ENCODE measurements at places on chromosomes 2 and 18.

GRCh38 chr2:74915743-74916142 lies 42.7 kb upstream of the POLE4 start:
- DNase-seq, result no peak

DNA sequence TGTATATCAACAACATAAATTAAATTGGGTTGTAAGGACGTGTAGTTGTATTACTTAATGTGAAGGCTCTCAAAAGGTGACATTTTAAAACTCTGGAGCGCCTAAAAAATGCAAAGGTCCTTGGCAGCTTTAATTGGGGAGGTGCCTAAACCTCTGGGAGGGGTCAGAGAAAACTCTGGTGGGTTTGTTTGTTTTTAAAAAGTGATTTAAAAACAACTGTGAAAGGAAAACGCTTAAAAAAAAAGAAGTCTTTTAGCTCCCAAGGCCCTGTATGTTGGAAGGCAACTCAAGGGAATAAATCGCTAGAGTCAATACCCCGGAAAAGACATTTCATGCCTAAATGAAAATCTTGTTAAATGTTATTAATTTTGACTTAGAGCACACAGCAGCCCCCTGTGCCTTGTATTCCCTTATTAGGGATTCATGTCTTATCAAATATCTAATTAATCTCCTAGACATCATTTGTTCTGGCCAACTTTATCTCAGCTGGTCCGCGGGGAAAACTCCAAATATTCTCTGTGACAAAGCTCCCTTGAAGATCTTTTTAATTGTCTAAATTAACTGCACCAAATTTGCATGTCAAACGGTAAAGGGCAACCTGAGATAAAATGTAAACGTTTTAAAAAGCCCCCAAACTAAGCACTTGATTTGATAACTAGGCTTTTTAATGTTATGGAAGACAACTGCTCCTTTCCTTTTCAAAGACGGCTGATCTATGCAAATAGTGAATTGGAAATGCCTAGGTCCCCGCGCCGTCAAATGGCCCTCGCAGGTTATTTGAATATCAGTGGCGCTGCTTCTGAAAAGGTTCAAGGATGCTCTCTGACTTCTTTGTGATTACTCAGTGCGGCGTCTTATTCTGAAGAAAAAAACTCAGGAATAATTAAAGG lies 4.2 kb downstream of the SP9 start:
- DNase-seq, result no peak

DNA sequence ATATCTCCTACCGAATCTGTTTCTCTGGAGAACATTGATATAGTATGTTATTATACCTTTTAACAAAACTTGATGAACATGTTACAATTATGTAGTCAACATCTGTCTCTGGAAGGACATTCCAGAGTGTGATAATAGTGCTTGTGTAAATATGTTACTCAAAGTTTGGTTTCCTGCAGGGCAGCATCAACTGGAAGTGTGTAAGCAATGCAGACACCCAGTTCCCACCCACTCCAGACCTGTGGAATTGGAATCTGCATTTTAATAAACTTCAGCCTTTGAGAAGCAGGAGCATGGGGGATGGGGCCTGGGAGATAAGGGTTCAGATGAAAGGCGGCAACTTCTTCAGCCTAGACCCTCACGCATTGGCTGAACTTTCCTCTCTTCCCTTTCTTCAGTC lies 398.9 kb downstream of the RND3 start:
- DNase-seq, result no peak

- no peak for DNase-seq
Measured at GRCh38 chr2:45841752-45842407, 190.4 kb downstream of the PRKCE start.

DNA sequence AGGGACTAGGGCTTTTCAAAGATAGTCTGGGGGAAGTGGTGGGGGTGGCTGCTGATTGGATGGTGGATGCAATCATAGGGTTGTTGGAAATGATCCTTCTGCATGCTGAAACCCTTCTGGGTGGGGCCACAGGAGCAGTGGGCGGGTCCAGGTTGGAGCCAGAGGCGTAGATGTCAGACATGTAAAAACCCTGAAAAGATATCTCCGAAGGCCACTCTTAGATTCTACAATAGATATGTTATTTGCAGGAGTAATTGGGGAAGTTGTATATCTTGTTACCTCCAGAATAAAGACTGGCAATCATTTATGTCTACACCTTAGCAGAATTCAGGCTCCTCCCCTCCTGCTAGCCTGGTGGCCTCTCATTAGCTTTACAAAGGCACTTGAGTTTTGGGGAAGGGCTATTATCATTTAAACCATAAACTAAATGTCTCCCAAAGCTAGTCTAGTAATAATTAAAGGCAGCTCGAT lies 8.2 kb upstream of the FAM98A start:
- DNase-seq, result no peak

DNA sequence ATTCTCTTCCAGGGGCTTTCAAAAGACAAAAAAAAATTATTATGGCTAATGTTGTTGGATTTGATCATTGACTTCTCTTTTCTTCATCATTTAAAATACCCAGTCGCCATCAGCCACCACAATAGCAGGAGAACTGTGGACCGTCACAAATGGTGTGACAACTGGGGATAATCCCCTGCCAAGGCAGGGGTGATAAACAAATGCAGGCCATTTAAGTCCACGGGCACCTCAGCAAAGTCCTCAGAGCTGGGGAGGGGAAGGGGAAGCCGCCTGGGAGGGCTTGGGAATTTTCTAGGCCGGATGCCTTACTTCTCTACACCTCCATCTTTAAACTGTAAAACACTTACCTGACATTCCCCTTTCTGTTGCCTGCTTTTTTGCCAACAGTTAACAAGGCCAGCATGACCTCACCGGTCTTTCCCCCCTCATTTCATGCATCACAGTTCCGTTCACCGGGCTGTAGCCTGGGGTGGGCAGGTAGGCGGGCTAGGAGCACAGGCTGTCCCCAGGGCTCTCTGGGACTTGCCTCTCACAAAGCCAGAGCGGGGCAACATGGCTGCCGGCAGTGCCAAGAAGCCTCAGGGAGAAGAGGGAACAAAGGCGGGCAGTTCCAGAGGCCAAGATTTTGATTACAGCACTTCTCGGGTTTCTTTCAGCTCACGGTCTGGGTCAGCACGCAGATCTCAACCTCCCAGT lies 820.4 kb downstream of the BCL11A start:
- DNase-seq, result no peak

DNA sequence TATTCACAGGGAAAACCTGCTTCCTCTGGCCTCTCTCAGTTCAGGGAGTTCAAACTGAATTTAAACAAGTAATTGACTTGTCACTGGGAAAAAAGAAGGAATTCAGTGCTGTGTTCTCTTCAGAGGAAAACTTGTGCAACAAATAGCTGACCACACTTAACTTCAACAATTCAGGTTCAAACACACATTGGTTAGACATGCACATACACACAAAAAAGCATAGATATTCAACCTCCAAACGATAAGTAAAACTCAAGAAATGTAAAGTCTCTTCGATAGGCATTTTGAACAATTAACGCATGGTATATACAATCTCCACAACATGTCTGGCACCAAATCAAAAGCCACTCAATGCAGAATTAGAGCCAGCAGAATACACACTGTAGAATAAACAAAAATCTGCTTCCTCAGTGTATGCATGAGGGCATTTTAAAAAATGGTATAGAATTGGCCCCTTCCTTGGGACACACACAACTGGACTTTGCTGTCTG lies 269.0 kb downstream of the TCF4 start:
- no peak for DNase-seq

DNA sequence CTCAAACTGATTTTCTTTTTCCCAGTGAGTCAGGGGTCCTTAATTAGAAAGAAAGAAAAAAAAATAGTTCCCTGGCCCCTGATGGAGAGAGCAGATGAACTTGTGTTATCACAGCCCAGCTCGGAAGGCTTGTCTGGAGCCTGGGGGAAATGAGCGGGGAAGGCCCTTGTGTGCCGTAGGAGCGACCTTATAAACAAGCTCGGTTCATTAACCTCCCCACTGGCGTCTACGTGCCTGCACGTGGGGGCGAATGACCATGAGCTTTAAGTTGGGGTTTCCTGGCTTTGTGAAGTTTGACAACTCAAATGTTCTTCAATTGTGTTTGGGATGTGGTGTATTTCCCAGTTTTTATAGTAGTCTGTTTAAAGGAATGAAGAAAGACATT lies 69.5 kb downstream of the EPAS1 start:
- no peak for DNase-seq

DNA sequence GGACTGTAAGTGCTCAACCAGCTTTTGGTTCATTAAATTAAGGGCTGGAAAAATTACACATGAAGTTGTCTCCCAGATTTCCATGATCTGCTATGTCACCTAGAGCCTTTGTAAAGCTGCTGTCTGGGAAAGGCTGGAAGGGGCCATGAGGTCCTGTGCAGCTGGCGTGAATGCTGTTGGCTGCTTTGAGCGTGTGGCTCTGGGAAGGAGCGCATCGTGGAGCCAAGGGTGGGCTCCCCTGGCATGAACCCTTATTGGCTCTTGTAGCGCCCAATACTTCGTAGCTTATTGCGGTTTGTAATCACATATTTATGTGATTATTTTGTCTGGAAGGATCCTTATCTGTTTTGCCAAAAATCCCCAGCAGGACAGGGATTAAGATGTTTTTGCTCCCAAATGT lies 70.5 kb upstream of the LMAN1 start:
- no peak for DNase-seq

- no peak for DNase-seq
Measured at GRCh38 chr2:36355151-36355889, at the start of gene CRIM1. Gene CRIM1 (plus strand): TSS chr2:36355778. CDS start chr2:36356293, 515 bp downstream.

DNA sequence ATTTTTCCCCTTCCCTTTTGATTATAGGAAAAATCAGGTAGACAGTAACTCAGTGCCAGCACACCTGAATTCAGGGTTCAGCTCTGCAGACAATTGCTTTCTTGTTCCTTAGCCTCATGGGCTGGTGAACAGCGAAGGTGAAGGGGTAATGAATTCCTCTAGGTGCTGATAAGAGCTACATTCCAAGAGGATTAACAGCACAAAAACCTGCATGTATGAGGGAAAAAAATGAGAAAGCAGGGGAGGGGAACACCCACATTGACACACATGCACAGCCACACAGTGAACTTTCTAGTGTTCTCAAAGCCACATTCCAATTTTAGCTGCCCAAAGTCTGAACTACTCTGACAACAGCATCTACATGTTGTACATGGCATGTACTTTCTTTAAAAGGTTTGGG lies 46.1 kb downstream of the SPATS2L start:
- DNase-seq, result no peak

DNA sequence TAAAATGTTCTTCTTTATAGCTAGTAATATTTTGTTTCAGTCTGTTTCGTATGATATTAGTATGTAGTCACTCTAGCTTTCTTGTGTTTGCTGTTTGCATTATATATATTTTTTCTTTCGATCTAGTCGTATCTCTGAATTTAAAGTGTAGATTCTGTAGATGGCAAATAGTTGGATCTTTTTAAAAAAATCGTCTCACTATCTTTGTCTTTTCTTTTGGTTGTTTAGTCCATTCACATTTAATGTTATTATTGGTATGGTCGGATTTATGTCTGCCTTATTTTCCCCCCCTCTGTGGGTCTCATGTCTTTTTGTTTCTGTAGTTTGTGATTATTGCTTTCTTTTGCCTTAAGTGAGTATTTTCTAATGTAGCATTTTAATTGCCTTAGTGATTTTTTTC lies 84.3 kb downstream of the AGPS start:
- no peak for DNase-seq

- DNase-seq, result no peak
Measured at GRCh38 chr2:30472326-30472725, 25.3 kb downstream of the LCLAT1 start.

- no peak for DNase-seq
Measured at GRCh38 chr2:10378189-10378588, 69.9 kb downstream of the ODC1 start.

- no peak for DNase-seq
Measured at GRCh38 chr2:43136011-43136799, 90.2 kb downstream of the ZFP36L2 start.

DNA sequence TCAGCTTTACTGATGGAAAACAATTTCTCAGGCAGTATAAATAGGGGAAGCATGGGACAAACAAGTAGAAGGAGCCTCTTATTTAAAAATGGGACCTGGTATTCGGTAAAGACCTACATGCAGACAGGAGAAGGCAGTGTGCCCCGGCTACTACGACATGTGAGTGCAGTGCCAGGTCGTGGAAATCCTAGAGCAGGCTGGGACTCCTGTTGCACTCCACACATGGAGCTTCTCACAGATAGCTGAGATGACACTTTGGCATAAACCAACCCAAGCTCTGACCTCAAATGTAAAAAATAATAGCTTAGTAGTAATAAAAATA lies 885 bp upstream of the DSEL start:
- no peak for DNase-seq

- DNase-seq, result no peak
Measured at GRCh38 chr18:10526561-10526949, 728 bp downstream of the NAPG start.

DNA sequence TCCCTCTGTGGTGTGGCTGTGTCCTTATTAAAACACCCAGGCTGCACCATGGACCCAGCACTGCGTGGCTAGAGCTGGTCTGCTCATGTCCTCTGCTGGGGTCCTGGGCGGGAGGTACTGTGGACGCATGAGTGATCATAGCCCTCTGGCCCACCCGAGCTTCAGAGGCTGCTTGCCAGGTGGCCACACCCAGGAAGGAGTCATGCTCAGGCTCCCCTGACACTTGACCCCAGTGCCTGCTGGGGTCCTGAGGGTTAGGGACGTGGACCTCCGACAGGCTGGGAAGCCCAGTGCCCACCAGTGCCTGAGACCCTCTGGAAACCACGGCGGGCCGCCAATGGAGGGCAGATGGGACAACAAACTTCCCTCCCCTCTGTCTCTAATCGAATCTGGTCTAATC lies 66.3 kb upstream of the HS6ST1 start:
- DNase-seq, result no peak

GRCh38 chr2:208142240-208142924 lies 3.6 kb downstream of the CRYGB start:
- DNase-seq, result no peak

GRCh38 chr18:42231796-42232195 lies 276.8 kb downstream of the PIK3C3 start:
- DNase-seq, result no peak

DNA sequence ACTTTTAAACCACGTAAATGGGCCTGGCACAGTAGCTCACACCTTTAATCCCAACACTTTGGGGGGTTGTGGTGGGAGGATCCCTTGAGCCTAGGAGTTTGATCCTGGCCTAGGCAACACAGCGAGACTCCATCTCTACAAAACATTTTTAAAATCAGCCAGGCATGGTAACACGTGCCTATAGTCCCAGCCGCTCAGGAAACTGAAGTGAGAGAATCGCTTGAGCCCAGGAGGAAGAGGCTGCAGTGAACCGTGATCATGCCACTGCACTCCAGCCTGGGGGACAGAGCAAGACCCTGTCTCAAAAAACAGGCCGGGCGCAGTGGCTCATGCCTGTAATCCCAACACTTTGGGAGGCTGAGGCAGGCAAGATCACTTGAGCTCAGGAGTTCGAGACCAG lies 12.2 kb downstream of the ROCK1 start:
- no peak for DNase-seq

GRCh38 chr2:48240912-48241311 lies 289.0 kb upstream of the STON1 start:
- no peak for DNase-seq
